Peyer's patch (tissue), 4 donors: ENCODE measurements at places on chromosomes 12 and 14. TPM values are rescaled to one million over a fixed set of nuclear protein-coding genes. Genes with fewer than 3 reads are reported as not detected.
A peak's percentile ranks its signal among the peaks of the same experiment; 100 is the strongest.

DNA sequence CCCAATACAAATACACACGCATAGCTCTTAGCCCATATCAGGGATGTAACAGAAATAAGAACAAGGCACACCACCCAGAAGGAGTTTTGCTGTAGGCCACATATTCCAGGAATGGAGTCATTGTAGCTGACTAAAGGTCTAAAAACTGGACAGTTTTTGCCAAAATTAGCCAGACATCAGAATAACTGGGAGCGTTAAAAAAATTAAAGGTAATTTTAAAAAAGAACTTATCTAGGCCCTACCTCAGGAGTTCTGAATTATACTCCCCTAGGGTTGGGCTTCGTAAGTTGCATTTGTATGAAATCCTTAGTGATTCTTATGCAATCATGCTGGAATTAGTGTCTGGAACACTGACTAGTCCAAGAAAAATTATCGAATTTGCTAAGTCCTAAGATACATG, 987.7 kb downstream of the GALC start:
- no peak for DNase-seq

GRCh38 chr14:74697543-74697942, 15.3 kb downstream of the AREL1 start:
- no peak for DNase-seq

DNA sequence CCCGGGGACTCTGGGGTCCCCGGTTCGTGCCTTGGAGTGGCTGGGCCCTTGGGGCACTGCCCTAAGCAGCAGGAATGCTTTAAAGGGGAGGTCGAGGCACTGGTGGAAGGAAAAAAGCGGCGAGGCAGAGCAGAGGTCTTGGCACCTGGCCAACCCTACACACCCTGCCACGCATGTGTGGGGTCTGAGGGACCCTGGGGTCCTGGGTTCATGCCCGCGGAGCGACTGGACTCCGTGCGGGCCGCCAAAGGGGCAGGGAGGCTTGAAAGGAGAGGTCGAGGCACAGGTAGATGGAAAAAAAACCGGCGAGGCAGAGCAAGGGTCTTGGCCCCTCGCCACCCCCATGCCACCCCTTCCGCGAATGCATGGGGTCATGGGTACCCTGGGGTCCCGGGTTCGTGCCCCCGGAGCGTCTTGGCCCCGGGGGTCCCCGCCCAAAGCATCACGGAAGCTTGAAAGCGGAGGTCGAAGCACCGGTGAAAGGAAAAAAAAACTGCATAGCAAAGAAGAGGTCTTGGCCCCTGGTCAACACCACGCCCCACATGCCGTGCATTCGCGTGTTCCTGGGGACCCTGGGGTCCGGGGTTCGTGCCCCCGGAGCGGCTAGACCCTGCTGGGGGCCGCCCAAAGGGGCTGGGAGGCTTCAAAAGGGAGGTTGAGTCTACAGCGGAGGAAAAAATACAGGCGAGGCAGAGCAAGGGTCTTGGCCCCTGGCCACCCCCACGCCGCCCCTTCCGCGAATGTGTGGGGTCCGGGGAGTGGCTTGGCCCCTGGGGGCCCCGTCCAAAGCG, 312.9 kb downstream of the ALG10 start:
- DNase-seq = no peak

Gene MMP19
- total RNA-seq = 6.4 TPM

Gene VASH1
- total RNA-seq = 3.1 TPM

Gene SLCO1B3
- total RNA-seq = not detected

DNA sequence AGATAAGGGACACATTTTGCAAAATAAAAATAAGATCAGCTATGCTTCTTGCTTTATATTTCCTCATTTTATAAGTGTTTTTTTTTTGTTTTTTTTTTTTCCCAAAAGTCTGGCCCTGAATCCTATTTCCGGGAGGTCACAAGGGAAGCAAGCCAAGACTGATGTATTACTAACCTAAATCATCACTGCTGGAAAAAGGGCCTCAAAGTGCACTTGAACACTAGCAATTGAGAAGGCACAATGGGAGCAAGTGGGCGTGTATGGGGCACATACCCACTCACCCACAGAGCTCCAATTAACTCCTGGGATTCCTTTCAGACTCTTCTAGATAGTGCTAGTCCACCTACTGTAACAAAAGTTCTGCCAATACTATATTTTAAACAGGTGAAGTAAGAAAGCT, 58.8 kb downstream of the STON2 start:
- DNase-seq = no peak

Gene PELI2
- 15.3 TPM for total RNA-seq

DNA sequence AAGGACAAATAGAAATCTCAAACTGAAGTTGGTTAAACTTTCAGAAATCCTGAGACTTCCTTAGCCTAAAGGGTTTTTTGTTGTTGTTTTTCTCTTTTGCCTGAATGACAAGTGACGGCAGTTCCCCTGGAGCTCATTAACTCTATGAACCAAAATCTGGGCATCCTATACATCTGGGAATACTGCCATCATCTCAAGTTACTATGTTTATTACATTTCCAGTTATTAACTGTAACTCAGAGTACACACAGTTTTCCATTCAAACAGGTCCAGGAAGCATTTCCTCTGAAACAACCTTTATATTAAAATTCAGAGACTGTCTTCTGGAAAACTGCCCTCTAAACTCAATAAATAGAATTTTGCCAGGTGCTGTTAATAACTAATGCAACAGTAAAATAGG, 55.6 kb upstream of the CDKL1 start:
- DNase-seq = no peak

GRCh38 chr14:67285876-67286452, 44.7 kb downstream of the PALS1 start:
- DNase-seq = no peak

- DNase-seq = no peak
These were observed 97.9 kb upstream of the DAAM1 start for GRCh38 chr14:59090572-59090971.

Gene ATG101
- total RNA-seq = 39.6 TPM

Gene AKAP5
- 0.57 TPM for total RNA-seq

GRCh38 chr14:68774771-68775613, 17.9 kb downstream of the ZFP36L1 start:
- no peak for DNase-seq

Gene RASSF8
- total RNA-seq = 11.1 TPM

GRCh38 chr14:81062816-81063215, 107.4 kb downstream of the TSHR start:
- DNase-seq = no peak

- no peak for DNase-seq
These were observed 109.7 kb downstream of the ANO4 start for GRCh38 chr12:100904270-100904669.

Gene TC2N
- total RNA-seq = 49.0 TPM

GRCh38 chr12:104579718-104580495, 123.2 kb downstream of the CHST11 start:
- no peak for DNase-seq

DNA sequence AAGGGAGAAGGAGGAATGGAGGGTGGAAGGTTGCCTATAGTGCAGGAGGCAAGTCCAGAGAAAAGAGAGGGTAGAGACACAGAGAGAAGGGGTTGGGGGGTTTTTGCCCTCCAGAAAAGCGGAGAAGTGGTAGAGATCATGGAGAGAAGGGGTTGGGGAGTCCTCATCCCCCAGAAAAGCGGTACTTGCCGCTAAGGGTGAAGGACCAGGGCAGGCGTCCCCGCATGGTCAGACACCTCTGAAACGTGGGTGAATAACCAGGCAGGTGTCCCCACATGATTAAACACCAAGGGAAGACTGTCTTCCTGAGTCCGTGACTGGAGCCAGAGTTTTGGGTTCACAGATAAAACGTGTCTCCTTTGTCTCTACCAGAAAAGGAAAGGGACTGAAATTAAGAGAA, 439.0 kb downstream of the SOX5 start:
- DNase-seq = no peak

Gene AJUBA
- total RNA-seq = 0.70 TPM

DNA sequence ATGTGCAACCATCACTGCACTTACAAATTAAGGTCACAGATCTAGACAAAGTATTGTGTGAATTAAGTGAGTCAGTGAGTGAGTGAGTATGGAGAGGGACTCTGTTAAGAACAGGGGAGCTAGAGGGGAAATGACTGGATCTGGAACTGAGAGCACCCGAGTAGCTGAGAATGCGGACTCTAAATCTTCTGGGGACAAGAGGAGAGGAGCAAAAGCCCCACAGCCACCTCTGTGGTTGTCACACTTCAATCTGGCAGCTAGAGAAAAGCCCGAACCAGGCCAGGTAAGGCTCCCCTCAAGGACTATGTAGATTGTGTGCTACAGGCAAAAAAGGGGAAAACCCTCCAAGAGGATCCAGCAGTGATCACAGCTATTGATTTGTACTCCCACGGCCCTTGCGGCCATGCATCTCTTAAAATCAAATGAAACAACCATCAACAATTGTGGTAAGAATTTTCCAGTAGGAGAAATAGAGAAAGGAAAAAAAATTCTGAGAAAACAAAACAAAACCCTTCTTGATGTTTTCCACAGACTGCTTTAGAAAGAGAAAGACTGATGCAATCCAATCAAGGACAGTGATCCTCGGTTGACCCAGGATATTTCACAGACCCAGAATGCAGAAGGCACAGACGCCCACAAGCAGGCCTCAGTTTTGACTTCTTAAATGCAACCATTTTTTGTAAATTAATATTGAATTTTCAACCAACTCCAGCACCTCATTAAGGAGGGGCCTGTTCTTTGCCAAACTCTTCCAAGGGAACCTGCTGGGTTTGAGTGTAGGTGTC, 109.6 kb downstream of the SLC38A6 start:
- DNase-seq = no peak

Gene PDE3A
- total RNA-seq = 17.3 TPM

- no peak for DNase-seq
These were observed 4.5 kb upstream of the CDK17 start for GRCh38 chr12:96404696-96405095.

- no peak for DNase-seq
These were observed 110.4 kb downstream of the ESRRB start for GRCh38 chr14:76486251-76486743.

DNA sequence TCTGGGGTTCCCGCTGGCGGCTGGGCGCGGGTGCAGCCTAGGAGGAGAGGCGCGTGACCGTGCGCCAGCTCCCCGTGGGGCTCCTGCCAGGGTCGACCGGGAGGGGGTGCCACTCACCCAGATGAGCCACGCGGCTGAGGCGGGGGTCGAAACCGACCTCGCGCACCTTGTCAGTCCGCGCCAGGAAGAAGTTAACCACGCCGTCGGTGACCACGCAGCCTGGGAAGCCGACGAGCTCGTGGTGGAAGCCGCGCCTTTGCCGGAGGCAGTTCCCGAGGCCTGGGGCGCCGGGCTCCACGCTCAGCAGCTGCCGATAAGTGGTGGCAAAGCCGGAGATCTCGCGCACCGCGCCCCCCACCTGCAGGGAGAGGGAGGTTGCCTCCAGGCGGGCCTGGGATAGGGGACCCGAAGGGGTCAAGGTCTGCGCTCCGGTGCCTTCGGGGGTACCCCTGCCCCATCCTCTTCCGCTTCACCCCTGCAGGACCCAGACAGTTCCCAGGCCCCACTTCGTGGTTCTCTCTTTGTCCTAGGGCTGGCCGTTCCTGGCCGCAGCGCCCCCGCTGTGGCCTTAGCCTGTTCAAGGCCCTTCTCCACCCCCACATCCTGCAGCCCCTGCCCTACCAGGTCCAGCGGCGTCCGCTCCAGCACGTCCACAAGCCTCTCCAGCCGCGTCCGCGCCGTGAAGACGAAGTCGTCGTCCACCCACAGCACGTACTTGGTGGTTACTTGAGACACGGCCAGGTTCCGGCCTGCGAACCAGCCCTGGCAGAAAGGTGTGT, 5.3 kb downstream of the B4GALNT1 start:
- DNase-seq = peak; percentile 15

Gene TMED10
- 58.6 TPM for total RNA-seq

Gene KLRK1
- 17.9 TPM for total RNA-seq

DNA sequence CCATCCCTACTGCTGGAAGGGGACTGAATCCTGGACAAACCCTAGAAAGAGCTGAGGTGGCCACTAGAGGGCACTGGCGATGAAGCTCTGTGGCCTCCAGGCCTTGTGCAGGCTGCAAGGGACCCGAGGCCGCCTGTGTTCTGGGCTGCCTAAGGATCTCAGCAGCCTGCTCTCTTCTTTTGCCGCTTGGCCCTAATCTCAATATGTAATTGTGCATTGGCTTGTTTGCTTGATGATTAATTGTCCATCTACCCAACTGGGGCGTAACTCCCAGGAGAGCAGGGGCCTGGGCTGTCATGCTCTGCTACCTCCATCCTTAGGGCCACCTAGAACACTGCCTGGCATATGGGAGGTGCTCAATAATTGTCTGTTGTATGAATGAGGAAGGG, 73.8 kb downstream of the SYNE3 start:
- DNase-seq = peak; percentile 84

GRCh38 chr14:30270200-30271161, 288.5 kb upstream of the G2E3 start:
- DNase-seq = peak; percentile 84

Gene FBXO21
- 115 TPM for total RNA-seq

Gene USP5
- total RNA-seq = 41.0 TPM

- DNase-seq = no peak
These were observed 20.5 kb downstream of the PSMC1 start for GRCh38 chr14:90276646-90277367.

Gene EIF2S3B
- 1.5 TPM for total RNA-seq
